ENCODE measurements at places on chromosomes 1 and 21. TPM values are rescaled to one million over a fixed set of nuclear protein-coding genes. Genes with fewer than 3 reads are reported as not detected.
A peak's percentile ranks its signal among the peaks of the same experiment; 100 is the strongest.

DNA sequence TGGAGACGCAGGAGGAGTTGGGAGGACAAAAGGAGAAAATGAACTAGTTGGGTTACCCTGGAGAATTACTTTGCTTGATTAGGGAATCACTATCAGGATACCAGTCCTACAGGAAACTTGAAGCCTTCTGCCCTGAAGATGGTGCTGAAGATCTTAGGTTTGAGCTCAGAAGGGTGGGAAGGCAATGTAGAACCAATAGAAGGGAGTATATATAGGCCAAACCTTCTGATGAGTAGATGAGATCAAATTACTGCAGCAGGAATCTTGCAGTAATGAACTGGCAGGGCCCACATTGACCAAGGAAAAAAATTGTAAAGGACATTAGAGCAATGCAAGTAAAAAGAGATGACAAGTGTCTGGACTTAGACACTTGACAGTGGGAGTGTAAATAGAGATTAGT is 116.3 kb upstream of the CACYBP start:
- H3K4me1 ChIP-seq = no peaks in the 10 kb centered on the region
- H3K4me3 ChIP-seq = no peak overlapping the region
- H3K36me3 ChIP-seq = no peaks in the 10 kb centered on the region
- no peaks in the 10 kb centered on the region for H3K27me3 ChIP-seq
- no peak overlapping the region for H3K27ac ChIP-seq

The MAP3K6 gene
- 6.3 TPM for total RNA-seq

DNA sequence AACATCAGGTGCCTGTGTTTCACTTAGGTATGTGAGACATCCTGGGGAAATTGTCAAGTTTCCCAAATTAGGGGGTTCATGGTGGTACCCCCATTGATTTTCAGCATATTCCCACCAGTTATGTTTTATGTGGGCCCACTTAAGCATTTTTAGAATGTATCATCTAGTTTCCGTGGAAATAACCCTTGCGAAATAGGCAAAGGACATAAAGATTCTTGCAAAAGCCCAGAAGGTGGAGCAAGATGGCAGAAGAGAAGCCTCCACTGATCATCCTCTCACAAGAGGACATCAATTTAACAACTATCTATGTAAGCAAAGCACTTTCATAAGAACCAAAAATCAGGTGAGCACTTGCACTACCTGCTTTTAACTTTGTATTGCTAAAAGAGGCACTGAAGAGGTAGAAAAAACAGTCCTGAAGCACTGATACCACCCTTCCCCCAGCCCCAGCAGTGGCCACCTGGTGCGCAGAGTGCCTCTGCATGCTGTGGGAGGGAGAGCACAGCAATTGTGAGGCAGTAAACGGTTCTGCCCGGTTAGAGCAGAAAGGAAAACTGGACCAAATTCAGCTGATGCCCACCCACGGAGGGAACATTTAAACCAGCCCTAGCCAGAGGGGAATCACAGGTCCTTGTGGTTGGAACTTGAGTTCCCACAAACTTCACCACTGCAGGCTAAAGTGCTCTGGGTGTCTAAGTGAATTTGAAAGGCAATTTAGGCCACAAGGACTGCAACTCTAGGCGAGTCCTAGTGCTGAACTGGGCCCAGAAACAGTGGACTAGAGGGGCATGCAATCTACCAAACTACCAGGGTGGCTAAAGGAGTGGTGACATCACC is 23.2 kb downstream of the MCOLN2 start:
- no peak for DNase-seq
- no peak overlapping the region for H3K4me3 ChIP-seq
- H3K27me3 ChIP-seq = no peaks in the 10 kb centered on the region
- no peaks in the 10 kb centered on the region for H3K36me3 ChIP-seq

DNA sequence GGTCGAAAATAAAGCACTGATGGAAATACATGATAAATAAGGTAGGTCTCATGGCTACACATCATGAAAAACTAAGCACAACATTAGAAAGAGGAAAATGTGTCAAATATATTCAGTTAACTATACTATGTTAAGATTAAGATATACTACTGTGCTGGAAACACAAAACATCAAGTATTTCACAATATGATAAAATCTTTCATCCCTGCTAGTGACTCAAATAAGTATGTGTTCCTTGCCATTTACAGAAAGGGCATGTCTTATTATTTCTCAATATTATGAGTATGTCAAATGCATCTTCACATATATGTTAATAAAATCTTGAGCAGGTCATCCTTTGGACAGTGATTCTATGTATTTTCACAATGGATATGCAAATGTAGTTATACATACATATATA is 1260.1 kb upstream of the ADGRL2 start:
- H3K27me3 ChIP-seq = no peaks in the 10 kb centered on the region
- no peaks in the 10 kb centered on the region for H3K36me3 ChIP-seq
- no peak overlapping the region for H3K27ac ChIP-seq
- H3K4me1 ChIP-seq = no peaks in the 10 kb centered on the region
- no peak overlapping the region for H3K4me3 ChIP-seq
- DNase-seq = no peak

The GDAP2 gene
- 62.2 TPM for total RNA-seq

DNA sequence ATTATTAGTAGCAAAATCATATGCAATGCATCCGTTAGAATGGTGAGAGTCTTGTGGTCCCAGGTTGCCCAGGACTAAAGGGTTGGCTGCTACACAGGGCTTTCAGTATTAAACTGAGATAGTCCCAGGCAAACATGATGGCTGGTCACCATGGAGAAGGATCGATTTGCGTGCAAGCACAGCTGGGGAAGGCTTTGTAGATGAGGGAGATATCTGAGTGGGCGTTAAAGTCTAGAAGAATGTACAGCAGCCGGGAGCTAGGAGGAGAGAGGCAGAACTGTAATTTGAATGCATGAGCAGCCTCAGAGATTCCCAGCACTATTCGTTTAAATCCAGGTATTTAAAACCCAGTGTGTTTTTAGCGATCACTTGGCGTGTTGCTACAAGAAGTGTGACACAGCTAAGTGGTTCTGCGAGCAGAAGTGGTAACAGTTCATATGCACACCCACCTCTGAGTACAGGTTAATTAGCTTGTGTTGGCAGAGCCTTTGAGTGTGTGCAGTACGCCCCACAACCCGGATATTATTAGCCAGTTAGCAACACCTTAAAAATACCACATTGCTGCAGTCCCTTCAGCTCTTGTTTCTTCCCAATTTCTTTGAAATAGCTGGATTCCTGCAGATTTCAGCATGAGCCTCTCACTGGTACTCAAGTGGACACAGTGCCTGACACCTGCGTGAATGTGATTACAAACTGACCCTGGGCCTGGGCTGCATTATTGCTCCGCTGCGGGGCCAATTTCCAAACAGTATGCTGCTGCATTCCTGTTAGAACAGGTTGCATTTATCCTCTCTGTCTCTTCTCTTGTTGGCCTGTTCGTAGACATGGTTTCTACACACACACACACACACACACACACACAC is 67.2 kb upstream of the SCAF4 start:
- no peaks in the 10 kb centered on the region for H3K27me3 ChIP-seq
- no peak overlapping the region for H3K27ac ChIP-seq
- DNase-seq = no peak
- no peak overlapping the region for H3K4me3 ChIP-seq
- no peaks in the 10 kb centered on the region for H3K36me3 ChIP-seq
- H3K4me1 ChIP-seq = no peaks in the 10 kb centered on the region

GRCh38 chr1:210373628-210373877 is 44.9 kb downstream of the HHAT start:
- H3K36me3 ChIP-seq = no peaks in the 10 kb centered on the region
- no peaks in the 10 kb centered on the region for H3K27me3 ChIP-seq
- no peak overlapping the region for H3K4me3 ChIP-seq
- H3K27ac ChIP-seq = no peak overlapping the region

The PRAMEF17 gene
- total RNA-seq = not detected

GRCh38 chr1:90768826-90769225 is 51.7 kb upstream of the BARHL2 start:
- no peak overlapping the region for H3K27ac ChIP-seq
- no peaks in the 10 kb centered on the region for H3K4me1 ChIP-seq
- no peaks in the 10 kb centered on the region for H3K27me3 ChIP-seq
- H3K4me3 ChIP-seq = no peak overlapping the region
- H3K36me3 ChIP-seq = no peaks in the 10 kb centered on the region
- no peak for DNase-seq

The RBM11 gene
- not detected for total RNA-seq

- H3K27ac ChIP-seq = no peak overlapping the region
Observed at GRCh38 chr1:245589906-245590305, 435.1 kb downstream of the KIF26B start.

GRCh38 chr21:33229784-33230544 is at the start of gene IFNAR2:
IFNAR2 (plus strand) TSS chr21:33229938; CDS start chr21:33241923, 11,985 bp downstream.
- H3K4me1 ChIP-seq = peaks cover 18% of the 10 kb centered on the region
- no peaks in the 10 kb centered on the region for H3K27me3 ChIP-seq
- peak within 1 kb of the TSS; percentile 96 for H3K27ac ChIP-seq
- DNase-seq = peak; percentile 76

GRCh38 chr21:31340942-31341487 is 3.0 kb downstream of the TIAM1 start:
- DNase-seq = no peak
- no peak overlapping the region for H3K4me3 ChIP-seq
- no peaks in the 10 kb centered on the region for H3K36me3 ChIP-seq
- no peak overlapping the region for H3K27ac ChIP-seq
- no peaks in the 10 kb centered on the region for H3K27me3 ChIP-seq

- no peaks in the 10 kb centered on the region for H3K27me3 ChIP-seq
- no peaks in the 10 kb centered on the region for H3K4me1 ChIP-seq
- H3K36me3 ChIP-seq = no peaks in the 10 kb centered on the region
- H3K27ac ChIP-seq = no peak overlapping the region
Observed at GRCh38 chr1:169644297-169644696, 14.4 kb upstream of the SELP start.

The PEX10 gene
- total RNA-seq = 29.6 TPM

DNA sequence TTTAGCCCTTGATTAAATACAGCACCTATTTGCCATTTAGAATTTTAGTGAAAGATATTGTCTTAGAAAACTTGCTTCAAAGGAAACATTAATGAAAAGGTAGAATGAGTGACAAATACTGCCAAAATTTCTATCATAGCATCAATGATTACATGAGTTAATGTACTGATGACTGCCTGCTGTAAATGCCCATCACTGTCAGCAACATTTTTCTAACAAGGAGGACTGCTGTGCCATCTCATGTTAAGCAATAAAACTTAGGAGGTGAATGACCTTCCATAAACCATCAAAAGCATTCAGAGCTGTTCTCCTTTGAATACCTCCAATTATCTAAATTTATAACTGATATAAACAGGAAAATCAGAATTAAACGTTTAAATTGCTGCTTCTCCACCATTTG is 54.3 kb downstream of the GRIK1 start:
- no peak overlapping the region for H3K4me3 ChIP-seq
- DNase-seq = no peak
- H3K27ac ChIP-seq = no peak overlapping the region
- H3K4me1 ChIP-seq = no peaks in the 10 kb centered on the region
- no peaks in the 10 kb centered on the region for H3K36me3 ChIP-seq

All from Peyer's patch (tissue), 4 donors.